ENCODE measurements at places on chromosomes 12 and 14. TPM values are rescaled to one million over a fixed set of nuclear protein-coding genes. Genes with fewer than 3 reads are reported as not detected.

GRCh38 chr12:12722435-12723148, 5.4 kb downstream of the CDKN1B start:
- DNase-seq, result no peak

SLC10A1 gene
- total RNA-seq, result not detected

DNA sequence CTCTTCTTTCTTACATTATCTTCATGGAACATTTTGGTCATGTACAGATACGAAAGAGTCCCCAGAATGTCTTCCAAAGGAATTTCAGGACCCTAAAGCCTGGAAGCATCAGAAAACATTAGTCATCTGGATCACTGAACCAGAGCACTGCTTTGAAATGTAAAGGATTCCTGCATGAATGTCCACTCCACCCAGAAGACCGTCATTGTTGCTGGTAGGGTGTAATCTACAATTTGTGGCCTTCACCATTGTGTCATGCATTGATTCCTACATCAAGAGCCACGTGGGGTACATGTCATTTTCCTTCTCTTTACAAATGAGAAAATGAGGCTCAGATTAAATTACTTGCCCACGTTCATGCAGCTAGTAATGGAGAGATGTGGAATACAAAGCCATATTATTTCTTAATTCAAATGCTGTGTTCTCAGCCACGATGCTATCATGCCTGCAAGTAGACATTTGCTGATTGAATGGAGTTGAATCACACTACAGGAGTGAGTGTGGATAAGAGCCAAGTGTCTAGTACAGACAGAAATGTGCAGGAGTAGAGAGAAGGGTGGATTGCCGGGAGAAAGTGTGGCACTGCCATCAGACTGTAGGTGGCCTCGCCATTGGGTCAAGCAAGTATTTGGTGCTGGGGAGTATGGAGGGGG, 231.2 kb downstream of the C12orf75 start:
- DNase-seq, result no peak

DNA sequence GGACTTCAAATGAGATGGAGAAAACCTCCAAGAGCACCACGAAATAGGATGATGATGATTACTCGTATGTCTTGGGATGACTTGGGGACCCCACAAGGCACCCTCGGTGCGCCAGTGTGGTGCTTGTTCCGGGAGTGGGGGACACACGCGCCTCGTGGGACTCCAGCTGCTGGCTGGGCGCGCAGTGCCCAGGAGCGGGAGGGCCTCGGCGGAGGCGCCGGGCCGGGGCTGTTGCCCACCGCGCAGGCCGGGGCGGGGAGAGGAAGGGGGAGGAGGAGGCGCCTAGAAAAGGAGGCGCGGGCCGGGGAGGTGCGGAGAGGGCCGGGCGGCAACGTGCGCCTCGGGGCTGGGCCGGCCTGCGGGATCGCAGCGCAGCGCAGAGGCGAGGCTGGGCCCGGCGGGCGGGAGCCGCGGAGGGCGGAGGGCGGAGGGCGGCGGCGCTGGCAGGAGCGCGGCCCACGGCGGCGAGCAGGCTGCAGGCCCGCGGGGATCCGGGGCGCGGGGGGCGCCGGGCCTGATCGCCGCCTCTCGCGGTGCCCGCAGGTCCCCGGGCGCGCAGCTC, at the start of gene RFLNA:
Gene RFLNA (plus strand): TSS at position 314 of the 562 bp plus-strand sequence. CDS start 337 bp downstream, outside the sequence.
- DNase-seq, result no peak

SSPN gene
- 0.99 TPM for total RNA-seq

- DNase-seq, result no peak
Measured at GRCh38 chr12:71504476-71504875, 64.9 kb downstream of the LGR5 start.

GRCh38 chr12:91380631-91381030, 198.0 kb upstream of the DCN start:
- DNase-seq, result no peak

PRIMA1 gene
- total RNA-seq, result 1.1 TPM

- no peak for DNase-seq
Measured at GRCh38 chr14:99133636-99134515, 138.1 kb downstream of the BCL11B start.

GRCh38 chr12:1429980-1430379, 164.4 kb downstream of the FBXL14 start:
- DNase-seq, result no peak

GRCh38 chr12:43312991-43313505, 239.0 kb downstream of the ADAMTS20 start:
- DNase-seq, result no peak

SMIM41 gene
- 0.50 TPM for total RNA-seq

DNA sequence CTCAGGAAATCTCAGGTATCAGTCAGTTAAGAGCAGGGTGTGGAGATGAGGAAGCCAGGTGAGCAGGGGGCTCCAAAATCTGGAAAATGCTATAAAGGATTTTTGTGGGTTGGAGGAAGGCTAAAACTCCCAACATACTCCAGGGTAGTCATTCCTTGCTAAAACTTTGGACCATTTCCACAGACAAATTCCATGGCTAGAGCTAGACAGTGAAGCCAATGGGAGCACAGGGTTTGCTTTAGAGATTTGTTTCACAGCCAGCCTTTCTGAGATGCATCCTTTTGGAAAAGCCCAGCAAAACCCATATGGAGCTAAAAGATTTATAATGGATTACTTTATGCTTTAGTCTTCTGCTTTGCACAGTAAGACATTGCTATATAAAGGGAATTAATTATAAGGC, 146.5 kb downstream of the SAMD4A start:
- no peak for DNase-seq

DNA sequence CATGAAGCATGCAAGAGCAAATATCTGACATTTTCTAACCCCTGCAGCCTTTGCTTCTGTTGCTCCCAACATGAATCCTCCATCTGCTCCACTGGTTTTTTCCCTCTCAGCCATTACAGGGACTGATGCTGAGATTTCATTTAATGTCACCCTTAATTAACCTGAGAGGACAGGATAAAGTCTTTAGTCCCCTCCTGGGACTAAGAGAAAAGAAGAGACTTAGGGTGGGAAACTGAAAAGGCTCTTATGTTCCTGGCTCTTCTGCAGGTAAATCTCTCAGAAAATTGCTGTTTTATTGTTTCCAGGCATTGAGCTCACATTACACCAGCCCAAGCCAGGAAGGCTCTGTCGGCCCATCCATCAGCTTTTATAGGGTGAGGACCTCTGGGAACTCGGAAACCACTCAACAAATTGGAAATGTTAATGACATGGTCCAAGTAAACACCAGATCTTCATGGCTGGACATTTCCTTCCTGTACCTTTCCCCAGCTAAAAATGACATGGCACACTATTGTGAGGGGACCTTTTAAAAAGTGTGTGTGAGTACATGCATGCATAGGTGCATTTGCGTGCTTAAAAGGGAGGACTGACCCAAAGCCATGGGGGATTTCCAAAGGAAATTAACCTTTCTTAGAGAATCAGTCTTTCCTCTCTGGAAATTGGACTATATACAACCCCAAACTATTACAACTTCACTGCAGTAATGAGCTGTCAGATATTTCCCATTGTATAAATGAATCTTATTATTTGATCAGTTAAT, 408.1 kb upstream of the TMTC1 start:
- DNase-seq, result no peak

RITA1 gene
- 30.0 TPM for total RNA-seq
